Right renal cortex interstitium (tissue), 3 donors: ENCODE measurements at places on chromosomes 4 and X. TPM values are rescaled to one million over a fixed set of nuclear protein-coding genes. Genes with fewer than 3 reads are reported as not detected.
A peak's percentile ranks its signal among the peaks of the same experiment; 100 is the strongest.

DNA sequence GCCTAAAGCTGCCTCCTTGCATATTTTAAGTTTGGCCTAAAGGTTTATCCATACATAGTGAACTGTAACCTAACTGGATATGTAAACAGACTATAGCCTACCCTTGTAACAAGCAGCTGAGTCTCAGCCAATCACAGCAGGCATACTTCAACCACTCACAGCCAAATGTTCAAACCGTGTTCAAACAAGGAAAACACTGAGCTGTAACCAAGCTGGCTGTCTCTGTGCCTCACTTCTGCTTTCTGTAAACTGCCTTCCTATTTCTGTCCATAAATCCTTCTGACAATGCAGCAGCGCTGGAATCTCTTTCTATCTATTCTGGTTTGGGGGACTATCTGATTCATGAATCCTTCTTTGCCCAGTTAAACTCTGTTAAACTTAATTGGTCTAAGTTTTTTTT is 16.4 kb downstream of the DSPP start:
- no peak for DNase-seq

- DNase-seq = no peak
These were observed 11.4 kb downstream of the EDNRA start for GRCh38 chr4:147492306-147492705.

DNA sequence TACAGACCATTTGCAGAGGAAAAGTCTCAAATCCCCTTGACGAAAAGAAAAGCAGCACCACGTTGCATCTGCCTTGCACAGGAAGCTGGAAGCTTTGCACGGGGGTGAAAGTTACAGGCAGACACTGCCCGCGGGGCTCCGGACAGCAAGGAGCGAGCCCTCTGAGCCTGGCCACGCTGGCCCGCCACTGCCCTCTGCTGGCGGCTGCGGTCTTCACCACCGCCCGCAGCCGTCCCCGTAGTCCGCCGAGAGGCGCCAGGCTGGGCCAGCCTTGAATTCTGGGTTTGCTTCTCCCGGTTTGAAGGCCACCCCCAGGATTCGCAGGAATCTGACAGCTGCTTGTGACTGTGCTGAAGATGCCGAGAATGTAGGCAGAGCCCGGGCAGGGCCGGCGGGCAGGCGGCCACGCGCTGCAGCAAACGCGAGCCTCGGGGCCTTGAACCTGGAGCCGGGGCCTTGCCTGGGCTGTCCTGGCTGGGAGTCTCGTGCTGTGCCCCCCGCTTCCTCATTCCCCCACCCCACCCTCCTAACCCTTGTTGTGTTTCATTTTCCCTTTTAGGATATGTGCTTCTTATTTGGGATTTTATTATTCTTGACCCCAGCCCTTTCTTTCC is 49.2 kb downstream of the ENPP6 start:
- DNase-seq = peak; percentile 27

The REPS2 gene
- 18.4 TPM for polyA plus RNA-seq

The ATP11C gene
- 41.4 TPM for polyA plus RNA-seq

The ADGRG4 gene
- polyA plus RNA-seq = not detected
